Natural killer cell treated with Interleukin-12 subunit alpha and Interleukin-12 subunit beta and Interleukin-15 and Interleukin-18, amount 100 ng/mL, for 72 hours (primary cell): ENCODE measurements at places on chromosomes 3 and 15.

DNA sequence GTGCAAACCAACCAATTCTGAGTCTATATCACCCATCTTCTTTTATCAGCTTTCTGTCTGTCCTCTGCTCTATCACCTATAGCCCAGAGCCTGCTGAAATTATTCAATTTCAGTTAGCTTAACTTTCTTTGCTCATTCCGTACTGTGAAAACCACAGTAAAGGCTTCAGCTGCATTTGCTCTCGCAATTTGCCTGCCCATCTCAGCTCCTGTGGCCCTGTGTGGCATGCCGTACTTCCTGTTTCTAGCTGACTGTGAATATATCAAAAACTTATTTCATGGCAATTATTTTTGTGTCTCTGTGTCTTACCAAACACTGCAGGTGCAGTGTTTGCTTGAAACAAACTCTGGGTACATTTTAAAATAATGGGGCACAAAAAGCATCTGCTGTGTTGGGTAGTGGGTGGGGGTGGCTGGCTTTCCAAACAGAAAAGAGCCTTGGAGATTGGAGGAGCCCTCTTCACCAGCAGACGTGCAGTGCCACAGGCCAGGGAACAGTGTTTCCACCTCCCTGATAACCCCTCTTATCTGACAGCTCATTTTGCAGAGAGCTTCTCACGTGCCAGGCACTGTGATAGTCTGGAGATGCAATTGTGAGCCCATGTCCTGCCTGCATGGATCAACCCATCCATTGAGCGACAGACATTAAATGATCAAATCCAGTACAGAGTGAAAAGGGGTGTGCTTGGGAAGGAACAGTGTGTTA, 45.2 kb downstream of the GASK1A start:
- no peak for DNase-seq

GRCh38 chr15:97350813-97351212, 609.7 kb upstream of the ARRDC4 start:
- DNase-seq = no peak

- no peak for DNase-seq
Observed at GRCh38 chr3:184552296-184552695, 9.3 kb upstream of the EPHB3 start.

GRCh38 chr15:37794947-37795346, 139.5 kb upstream of the TMCO5A start:
- DNase-seq = no peak

GRCh38 chr15:60667190-60667868, 188.4 kb upstream of the ICE2 start:
- DNase-seq = no peak

GRCh38 chr3:69012800-69013252, 658 bp downstream of the EOGT start:
- DNase-seq = no peak

DNA sequence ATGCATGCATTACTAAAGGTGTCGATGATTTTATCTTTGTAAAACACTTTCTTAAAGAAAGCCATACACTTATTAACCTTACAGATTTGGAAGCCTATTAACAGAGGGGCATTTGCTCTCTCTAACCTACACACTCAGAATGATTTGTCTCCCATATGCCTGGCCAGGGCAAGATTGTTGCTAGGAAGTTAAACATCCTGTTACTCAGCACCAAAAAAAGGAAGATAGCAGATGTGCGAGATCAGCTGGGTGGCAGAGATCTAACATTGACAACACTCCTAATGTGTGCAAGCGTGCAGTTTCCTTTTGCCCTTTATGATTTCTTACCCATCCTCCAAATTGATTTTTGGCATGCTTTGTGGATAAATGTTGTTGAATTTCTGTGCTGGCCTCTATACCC, 73.9 kb upstream of the TMEM108 start:
- no peak for DNase-seq

- DNase-seq = no peak
Observed at GRCh38 chr3:150544726-150545125, 1.6 kb downstream of the SERP1 start.

DNA sequence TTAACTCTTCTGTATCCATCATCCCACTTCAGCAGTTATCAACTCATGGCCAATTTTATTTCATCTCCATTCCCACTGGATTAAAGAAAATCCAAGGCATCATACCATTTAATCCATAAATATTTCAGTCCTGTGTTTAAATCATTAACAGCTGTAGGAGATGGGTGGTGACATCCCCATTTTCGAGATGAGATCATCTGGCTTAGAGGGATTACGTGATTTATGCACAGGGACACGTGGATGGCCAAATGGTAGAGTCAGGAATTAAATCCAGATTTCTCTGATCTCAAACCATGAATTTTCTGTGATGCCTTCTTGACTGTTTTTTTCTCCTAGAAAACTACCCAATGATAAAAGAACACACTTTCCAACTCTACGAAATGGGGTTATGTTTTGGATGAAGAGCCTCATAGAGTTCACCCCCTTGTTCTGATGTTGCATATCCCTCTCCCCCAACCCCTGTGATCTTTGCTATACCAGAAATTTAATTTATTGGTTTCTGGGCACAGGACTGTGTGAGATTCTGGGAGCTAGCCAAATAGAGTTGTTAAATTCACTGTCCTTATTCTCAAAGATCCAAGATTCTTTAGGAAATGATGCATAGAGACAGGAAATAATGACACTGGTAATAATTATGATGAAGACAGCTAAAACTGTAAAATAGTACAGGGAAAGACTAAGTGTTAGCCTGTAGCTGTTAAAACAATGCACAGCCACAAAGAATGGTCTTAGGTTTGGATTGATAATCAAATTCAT, 7.4 kb downstream of the ZNF589 start:
- no peak for DNase-seq

- DNase-seq = no peak
Observed at GRCh38 chr3:8743021-8743601, 9.5 kb downstream of the CAV3 start.

DNA sequence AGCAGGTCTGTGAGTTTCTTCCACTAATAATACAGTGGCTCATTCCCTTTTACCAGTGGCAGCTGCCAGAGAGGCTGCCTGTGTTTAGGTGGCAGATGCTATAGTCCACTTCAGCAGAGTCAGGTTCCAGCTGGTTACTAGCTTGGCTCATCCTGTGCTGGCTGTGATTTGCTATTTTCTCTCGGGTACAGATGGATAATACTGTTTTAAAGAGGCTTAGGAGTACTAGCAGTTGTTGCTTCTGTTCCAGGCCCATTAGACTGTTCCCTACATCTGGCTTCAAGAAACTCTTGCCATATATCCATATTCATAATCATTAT, 41.0 kb downstream of the ZNF609 start:
- no peak for DNase-seq

- DNase-seq = no peak
Observed at GRCh38 chr3:119628816-119629445, 31.2 kb downstream of the PLA1A start.

DNA sequence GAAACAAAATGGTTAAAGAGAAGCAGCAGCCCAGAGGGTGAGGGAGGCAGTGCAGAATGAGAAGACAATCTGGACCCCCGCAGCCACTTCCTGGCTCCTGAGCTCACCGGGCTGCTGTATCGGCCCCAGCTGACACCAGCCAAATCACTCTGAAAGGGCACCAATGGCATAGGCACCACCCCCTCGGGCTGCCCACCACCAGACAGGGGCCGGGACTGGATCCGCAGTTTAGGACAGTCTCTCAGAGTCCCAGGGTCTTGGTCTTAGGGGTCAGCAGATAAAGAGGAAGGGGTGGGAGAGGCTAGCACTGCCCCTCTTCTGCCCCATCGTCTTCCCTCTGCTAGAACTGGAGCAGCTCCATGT, 17.9 kb upstream of the EHD4 start:
- no peak for DNase-seq

DNA sequence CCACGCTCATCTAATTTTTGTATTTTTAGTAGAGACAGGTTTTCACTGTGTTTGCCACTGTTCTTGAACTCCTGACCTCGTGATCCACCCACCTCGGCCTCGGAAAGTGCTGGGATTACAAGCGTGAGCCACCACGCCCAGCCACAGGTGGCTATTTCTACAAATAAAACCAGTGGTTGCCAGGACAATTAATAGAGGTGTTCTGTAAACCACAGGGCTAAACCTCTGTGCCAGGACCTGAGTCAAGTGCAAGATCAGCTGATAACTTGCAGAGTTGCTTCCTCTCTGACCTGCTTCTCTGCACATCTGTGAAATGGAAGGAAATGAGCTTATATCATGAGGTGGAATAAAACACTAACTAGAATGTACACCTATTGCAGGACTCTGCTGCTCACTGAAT, 72.8 kb downstream of the CD200R1L start:
- no peak for DNase-seq

DNA sequence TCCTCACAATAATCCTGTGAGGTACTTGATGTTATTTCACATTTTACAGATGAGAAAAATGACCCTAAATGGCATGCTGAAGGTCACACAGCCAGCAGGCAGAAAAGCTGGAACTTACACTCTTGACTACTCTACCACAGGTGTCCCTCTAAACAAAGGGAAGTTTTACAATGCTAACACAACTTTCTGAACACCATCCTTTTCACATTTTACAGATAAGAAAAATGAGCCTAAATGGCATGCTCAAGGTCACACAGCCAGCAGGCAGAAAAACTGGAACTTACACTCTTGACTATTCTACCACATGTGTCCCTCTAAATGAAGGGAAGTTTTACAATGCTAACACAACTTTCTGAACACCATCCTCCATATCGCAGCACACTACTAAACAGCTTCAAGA, 35.6 kb downstream of the TMCC1 start:
- no peak for DNase-seq

DNA sequence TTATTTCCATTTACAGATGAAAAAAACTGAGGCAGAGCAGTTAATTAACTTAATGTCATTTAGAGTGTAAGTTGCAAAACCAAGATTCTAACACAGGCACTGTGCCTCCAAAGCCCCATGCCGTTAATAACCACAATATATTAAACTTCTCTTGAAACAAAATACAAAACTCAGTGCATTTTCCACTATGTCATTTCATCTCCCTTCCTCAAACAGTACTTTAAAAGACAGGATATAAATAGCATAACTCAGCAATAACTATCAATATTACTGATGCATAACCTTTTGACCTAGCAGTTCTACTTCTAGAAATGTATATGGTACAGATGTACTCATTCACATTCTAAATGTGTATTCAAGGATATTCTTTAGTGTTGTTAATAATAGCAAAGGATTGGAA, 5.1 kb upstream of the TASOR start:
- no peak for DNase-seq

DNA sequence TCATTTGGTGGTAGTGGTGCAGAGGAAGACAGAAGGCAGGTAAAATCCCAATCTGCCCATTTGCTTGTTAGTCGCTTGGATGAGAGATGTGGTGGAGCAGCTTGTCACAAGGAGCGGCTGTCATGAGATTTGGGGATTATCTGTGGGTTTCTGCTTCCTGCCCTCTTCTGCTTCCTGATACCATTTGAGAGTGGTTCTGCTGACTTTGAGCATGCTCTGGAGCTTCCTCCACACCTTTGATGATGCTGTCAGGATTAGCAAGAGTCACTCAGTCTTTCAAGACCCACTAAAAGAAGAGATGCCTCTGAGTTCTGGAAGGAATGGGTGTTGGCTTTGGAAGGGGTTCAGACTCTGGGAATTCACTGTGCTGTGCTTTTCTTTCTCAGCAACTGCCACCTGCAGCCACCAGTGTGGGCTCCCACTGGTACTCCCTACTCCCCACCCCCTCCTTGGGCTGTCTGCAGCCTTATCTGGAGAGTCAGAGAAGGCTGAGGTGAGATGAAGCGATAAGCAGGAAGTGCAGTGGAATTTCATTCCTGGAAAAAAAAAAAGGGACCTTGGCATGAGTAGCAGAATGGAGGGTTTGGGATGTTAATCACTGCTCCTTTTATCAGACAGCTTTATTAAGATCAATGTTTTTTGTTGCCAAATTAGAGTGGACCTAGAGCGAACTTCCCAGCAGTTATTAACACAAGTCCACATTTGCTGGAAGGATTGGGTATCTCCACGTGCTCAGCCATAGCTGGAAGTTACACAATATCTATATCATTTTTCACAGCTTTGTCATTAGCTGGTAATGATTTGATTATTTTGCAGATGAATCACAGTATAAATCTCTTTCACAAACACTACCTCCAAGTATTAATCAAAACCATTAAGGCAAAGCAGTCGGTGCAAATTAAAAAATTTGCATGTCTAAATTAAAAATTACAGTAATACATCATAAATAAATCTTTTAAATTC, 233.0 kb upstream of the SATB1 start:
- no peak for DNase-seq

- DNase-seq = no peak
Observed at GRCh38 chr3:127822682-127823425, 539 bp upstream of the MGLL start.

DNA sequence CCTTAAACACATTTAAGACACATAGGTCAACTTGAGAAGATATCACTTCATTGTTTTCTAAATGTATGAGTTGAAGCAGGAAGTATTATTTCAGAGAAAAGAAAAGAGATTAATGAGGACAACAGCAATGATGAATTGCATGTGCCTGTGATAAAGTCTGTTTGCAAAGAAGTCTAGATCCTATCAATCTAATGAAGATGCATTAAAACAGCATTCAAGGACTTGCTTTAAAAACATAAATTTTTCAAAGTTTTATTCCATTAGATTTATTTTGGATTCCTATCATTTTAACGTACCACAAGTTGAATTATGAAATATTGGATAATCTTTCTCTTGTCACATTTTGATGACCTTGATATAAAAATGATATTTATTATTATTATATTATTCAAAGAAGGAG, 642.5 kb upstream of the CCDC54 start:
- DNase-seq = no peak

DNA sequence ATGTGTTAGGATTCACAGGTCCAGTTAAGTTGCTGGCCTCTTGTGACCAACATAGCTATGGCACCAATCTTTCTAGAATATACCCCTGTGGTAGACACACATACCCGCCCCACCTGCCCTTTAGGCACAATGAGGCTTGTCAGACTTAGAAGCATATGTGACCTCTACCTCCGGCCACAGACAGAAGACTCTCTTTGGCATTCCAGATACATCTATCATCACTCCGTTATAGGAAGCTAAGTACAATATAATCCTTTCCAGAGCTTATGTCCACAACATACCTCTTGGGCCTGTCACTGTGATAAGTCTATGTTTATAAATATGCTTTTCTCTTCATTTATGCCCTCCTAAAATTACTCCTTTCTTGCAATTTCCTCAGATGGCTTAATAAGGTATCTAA, 39.8 kb downstream of the CD47 start:
- DNase-seq = no peak

- DNase-seq = no peak
Observed at GRCh38 chr3:161914703-161915417, 418.3 kb downstream of the OTOL1 start.

DNA sequence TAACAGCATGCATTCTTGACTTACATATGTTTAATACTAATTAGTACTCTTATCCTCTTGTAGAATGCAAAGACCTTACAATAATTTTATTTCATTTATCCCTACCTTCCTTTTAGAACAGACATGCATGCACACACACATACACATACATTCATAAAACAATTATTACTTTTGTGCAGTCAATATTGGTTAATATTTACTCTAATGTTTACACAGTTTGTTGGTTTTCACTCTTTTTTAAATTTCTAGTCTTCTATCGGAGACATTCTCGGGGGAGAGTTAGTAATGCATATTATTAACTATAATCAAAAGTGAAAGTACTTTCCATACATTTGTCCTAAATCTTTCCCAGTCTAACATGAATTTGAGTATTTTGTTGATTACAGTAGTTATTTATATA, 317.7 kb upstream of the DPH6 start:
- no peak for DNase-seq
